Tibial artery (tissue), 4 donors: ENCODE measurements at places on chromosomes 16 and 17.

GRCh38 chr17:71099003-71099714 is 929.8 kb downstream of the KCNJ2 start:
- no peak for DNase-seq

DNA sequence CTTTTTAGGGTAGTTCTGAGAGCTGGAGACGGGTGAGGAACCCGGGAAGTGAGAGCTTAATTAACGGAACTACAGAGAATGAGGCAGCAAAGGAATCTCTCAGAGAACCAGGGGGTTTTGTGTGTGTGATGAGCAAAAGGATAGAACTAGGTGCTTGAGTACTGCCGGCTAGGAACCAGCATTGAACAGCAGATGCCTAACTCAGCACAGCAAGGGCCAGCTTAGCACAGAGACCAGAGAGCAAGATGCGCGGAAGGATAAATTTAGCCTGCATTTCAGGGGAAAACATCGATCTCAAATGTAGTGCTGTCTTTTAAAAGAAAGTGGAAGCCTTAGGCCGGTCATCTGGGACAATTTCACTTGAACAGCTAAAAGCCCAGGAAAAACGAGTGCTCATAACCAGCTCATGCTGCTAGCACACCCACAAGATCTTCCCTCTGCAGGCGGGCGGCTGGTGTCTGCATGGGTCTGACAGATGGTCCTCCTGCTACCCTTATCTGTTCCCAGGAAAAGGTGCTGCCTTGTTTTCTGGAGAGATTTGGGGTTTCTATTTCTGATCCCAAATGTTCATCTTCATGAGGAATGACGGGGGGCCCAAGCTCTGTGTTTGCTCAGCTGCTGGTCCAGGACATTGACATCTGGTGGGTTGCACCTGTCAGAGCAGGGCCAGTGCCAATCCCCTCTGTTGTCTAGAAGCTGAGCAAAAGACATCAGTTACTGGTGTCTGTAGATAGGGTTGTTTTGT is 103.9 kb downstream of the SOCS1 start:
- DNase-seq: no peak

DNA sequence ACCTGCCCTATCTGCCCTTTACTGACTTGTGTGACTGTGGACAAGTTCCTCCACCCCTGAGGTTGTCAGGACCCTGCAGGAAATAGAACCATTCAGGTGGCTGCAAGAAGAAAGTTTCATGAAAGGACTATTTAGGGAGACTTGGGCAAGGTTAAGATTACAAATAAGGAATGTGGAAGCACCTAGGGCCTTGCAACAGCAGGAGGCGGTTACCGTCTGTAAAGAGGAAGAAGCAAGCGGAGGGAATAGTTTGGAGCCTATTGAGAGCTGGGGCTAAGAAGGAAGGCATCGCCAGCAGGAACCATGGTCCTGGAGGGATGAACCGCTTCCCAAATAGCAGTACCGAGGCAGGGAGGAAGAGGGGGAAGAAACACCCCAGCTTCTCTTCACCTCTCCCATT is 132.4 kb downstream of the PRKCB start:
- DNase-seq: no peak

GRCh38 chr16:15054357-15055140 is 1.3 kb downstream of the NTAN1 start:
- no peak for DNase-seq

GRCh38 chr16:29204806-29205135 is 201.7 kb downstream of the NPIPB11 start:
- no peak for DNase-seq

DNA sequence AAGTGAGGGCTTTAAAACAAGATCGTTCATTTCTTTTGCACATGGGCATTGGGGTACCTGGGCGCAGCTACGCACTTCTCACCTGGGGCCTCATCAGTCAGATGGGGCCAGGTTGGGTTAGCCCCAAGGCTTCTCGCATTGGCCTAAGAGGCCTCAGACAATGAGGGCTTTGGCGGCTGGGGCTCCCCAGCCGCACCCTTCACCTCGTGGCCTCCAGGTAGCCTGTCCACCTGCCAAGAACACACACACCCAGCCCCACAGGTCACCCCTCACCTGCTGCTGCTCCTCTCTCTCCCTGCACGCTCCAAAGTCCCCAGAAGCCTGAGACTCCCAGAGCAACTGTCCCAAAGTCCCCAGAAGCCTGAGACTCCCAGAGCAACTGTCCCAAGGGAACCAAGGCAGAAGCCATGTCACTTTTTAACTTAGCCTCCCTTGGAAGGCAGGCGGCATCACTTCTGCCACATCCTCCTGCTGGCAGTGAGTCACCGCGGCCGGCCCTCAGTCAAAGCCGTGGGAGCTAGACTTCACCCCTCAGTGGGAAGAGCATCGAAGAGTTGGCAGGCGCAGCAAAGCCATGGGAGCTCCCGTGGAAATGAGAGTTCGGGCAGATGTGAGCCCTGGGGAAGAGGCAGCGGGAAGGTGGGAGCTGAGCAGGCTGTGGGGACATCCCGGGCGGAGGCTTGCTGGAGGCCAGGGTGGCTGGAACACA is 78.9 kb upstream of the PLCG2 start:
- no peak for DNase-seq

GRCh38 chr17:74282587-74283370 is 8.7 kb downstream of the DNAI2 start:
- DNase-seq: no peak

DNA sequence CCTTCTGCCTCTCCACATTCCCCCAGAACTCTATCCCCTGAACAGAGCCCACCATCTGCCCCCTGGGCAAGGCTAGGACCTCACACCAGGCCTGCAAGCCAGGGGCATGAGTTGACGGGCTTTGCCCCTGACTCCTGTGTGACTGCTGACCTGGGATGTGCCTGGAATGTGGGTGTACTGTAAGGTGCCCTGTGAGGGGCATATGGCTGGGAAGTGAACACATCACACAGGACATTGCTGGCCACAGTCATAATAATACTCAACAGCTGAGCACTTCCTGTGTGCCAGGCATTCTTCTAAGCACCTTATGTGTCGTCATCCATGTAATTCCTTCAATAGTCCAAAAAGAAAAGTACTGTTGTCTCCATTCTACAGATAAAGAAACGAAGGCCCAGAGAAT is 13.3 kb downstream of the CES4A start:
- DNase-seq: no peak

DNA sequence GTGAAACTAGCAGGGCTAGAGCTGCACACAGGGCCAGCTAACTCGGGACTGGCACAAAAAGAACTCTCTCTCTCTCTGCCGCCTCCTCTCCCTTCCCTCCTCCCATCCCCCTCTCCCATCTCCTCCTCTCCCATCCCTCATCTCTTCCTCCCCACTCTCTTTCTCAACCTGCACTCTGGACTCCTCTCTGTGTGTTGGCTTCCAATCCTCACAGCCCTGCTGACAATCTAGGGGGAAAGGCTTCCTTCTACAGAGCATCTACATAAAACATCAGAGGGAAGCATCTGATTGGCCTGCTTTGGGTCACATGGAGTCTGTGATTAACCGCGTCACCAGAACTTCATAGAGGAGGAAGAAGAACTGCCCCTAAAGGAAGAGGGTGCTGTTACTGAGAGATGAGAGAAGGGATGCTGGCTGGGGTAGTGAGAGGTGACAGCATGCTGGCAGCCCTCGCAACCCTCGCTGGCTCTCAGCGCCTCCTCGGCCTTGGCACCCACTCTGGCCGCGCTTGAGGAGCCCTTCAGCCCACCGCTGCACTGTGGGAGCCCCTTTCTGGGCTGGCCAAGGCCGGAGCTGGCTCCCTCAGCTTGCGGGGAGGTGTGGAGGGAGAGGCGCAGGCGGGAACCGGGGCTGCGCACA is 12.8 kb upstream of the ZFP90 start:
- DNase-seq: no peak

- no peak for DNase-seq
Observed at GRCh38 chr16:16005721-16006120, 56.3 kb downstream of the ABCC1 start.

- DNase-seq: no peak
Observed at GRCh38 chr17:44767493-44767892, 8.7 kb downstream of the ADAM11 start.

DNA sequence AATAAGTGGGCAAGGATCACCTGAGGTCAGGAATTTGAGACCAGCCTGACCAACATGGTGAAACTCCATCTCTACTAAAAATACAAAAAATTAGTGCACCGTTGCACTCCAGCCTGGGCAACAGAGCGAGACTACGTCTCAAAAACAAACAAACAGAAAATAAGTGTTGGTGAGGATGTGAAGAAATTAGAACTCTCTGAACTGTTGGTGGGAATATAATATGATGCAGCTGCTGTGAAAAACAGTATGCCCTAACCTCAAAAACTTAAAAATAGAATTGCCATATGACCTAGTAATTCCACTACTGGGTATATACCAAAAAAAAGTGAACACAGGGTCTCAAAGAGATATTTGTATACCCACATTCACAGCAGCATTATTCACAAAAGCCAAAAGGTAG is 26.1 kb downstream of the GLG1 start:
- DNase-seq: no peak

DNA sequence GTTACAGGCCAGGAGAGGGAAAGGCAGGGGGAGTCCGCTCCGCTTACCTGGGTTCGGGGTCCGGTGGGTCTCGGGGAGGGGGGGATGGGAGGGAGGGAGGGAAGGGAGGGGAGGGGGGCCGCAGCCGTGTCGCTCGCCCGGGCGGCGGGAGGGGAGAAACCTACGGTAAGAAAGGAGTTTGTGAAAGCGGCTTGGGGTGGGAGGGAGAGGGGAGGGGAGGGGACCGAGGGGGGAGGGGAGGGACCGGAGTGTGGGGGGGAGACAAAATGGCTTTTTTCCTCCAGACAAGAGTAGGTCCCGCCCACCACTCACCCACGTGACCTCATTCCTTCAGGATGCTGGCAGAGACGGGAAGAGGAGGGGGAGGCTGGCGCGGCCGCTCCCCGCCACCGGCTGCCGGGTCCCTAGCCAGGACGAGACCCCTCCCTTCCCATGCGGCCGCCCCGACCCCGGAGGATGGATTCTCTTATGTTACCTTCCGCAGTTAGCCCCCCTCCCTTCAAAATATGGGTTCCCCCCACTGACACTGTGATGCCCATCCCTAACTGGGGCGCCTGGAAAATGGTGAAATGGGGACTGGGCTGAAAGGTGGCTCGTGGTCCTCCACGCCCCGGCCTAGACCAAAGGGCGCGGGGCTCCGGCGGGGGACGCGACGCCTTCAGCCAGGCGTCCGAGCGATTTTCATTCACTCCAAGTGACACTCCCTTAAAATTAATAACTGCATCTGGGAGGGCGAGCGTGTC is at the start of gene PCGF2:
Gene PCGF2 (minus strand): TSS at position 188 of the 743 bp plus-strand sequence. CDS start 7,934 bp downstream, outside the sequence.
- peak; percentile 94 for DNase-seq

DNA sequence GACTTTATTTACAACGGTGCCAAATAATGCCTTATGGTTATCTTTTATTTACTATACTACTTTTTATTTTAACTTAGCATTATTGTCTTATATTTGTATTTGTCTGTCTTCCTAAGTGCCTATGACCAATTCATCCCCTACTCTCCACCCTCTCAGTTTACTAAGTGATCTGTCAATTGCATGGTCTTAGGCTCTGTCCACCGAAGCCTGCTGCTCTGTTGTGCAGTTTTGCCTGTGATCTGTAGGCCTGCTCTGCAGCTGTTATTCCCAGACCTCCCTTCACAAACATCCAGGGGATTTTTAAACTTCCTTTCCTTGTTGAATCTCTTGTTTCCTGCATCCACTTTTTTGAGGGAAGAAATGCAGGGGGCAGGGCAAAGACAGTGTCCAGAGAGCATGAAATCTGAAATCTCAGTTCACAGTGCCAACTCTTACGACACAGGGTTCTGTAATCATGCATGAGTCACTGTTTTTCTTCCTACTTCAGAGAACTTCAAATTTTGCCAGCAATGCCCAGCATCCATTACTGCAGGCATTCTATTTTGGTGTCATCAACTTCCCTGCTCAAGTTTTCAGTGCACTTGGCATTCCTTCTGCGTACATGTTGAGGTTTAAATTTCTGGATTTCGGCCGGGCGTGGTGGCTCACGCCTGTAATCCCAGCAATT is 11.4 kb downstream of the SLFN5 start:
- DNase-seq: peak; percentile 82

GRCh38 chr16:85491058-85491771 is 121.9 kb upstream of the GSE1 start:
- DNase-seq: no peak

- peak; percentile 24 for DNase-seq
Observed at GRCh38 chr16:73713778-73714495, 582.7 kb upstream of the PSMD7 start.

- peak; percentile 97 for DNase-seq
Observed at GRCh38 chr16:28823873-28824716, 1.3 kb downstream of the ATXN2L start.

- no peak for DNase-seq
Observed at GRCh38 chr17:3982113-3982512, 17.9 kb upstream of the ATP2A3 start.

- no peak for DNase-seq
Observed at GRCh38 chr17:43917348-43918025, 10.2 kb upstream of the MPP2 start.

GRCh38 chr17:17067257-17067656 is 25.0 kb downstream of the MPRIP start:
- DNase-seq: no peak

DNA sequence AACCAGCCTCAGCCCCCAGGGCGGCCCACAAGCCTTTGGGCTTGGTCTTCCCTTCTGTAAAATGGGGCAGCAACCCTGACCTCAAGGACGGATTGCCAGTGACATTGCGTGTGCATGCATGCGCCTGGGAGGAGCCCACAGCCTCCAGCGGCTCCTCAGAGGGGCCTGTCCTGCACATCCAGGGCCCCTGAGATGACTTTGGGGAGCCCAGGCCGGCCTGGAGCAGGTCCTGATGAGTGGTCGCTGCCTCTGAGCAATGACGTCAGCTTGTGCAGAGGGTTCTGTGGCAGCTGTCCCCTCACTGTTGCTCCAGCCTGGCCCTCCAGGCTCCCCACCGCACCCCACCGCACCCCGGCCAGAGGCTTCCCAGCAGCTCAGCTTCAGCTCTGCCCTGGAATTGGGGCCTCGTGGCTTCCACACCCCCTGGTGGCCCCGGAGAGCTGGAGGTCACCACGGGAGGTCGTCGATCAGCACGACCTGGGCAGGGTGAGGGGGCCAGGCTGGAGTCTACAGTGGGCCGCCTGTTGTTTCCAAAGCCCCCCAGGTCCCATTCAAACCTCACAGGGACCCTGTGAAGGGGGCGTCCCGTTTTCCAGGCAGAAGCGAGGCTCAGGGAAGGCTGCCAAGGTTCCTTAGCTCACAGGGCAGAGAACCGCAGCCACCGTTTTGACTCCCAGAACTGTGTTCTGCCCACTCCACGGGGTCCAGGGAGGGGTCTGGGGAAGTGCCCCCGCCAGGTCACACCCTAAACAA is 341.8 kb downstream of the SEC14L1 start:
- DNase-seq: no peak

GRCh38 chr16:12458591-12459358 is 344.9 kb downstream of the CPPED1 start:
- DNase-seq: no peak

GRCh38 chr16:50256604-50257003 is 9.7 kb upstream of the ADCY7 start:
- DNase-seq: no peak

GRCh38 chr17:32755045-32755805 is 121.7 kb downstream of the MYO1D start:
- no peak for DNase-seq

GRCh38 chr16:86218479-86219170 is 291.7 kb upstream of the FOXF1 start:
- no peak for DNase-seq
